ENCODE measurements at places on chromosomes 5 and 9.

- DNase-seq, result no peak
Observed at GRCh38 chr5:14472986-14473567, 108.5 kb upstream of the OTULINL start.

- no peak for DNase-seq
Observed at GRCh38 chr5:38453506-38453905, 102.9 kb downstream of the LIFR start.

- DNase-seq, result no peak
Observed at GRCh38 chr9:126055381-126055985, 271.1 kb upstream of the MVB12B start.

GRCh38 chr5:159657298-159657697, 259.0 kb upstream of the ADRA1B start:
- DNase-seq, result no peak

- DNase-seq, result no peak
Observed at GRCh38 chr5:95009812-95010211, 275.1 kb downstream of the MCTP1 start.

DNA sequence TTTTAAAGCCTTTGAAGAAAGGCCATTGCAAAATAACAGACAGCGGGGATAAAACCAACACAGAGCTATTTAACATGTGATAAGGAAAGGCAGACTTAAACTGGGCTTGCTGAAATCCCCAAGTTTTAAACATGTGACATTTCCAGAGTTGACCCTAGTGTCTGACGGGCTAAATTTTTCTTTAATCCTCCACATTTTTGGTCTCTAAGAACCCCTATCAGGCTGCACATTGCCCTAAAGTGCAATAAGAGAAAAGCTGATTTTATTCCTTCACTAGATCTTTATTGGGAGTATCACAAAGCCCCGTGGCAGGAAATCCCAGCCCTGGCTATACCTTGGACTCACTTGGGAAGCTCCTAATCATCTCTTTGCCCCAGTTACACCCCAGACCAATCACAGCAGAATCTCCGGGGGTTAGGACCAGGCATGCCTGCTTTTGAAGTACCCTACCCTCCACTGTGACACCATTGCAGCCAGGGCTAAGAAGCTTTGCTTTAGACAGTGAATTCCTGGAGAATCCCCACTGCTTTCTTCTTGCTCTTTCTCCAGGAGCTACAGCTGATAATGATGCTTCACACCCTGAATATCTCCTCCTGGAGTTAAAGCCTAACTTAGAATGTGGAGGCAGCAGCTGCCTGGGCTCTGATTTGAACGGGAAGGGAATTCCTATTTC, 20.1 kb upstream of the COL15A1 start:
- no peak for DNase-seq

DNA sequence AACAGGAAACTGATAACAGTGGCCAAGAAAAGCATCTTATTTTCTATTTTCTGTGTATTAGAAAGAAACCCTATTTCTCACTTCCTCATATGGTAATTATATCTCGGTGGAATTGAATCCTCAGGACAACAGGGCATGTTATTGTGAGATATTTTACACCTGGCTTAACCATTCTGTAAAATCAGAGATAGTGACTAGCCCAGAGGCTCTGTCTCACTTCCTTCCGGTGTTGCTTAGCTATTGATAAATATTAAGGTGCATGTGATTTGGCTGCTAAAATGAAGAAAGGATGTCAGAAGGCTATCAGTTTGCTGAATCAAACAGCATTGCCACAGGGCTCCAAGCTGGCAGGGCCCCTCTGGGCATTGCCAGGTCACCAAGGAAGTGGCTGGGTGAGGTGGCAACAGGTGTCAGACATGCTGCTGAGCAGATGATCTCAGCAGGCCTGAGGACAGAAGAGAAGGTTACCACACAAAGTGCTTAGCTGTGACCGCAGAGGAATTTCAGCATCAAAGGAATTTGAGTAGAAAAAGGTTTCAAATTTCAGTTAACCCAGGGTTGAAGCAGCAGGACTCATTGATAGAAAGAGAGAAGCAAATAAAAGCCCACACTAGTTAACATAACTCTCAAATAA, 330.7 kb downstream of the PDE4D start:
- DNase-seq, result no peak

GRCh38 chr9:17191082-17191481, 56.2 kb downstream of the CNTLN start:
- DNase-seq, result no peak

- DNase-seq, result no peak
Observed at GRCh38 chr5:142658278-142658677, 27.6 kb downstream of the FGF1 start.

- no peak for DNase-seq
Observed at GRCh38 chr5:11594021-11594420, 310.2 kb downstream of the CTNND2 start.

DNA sequence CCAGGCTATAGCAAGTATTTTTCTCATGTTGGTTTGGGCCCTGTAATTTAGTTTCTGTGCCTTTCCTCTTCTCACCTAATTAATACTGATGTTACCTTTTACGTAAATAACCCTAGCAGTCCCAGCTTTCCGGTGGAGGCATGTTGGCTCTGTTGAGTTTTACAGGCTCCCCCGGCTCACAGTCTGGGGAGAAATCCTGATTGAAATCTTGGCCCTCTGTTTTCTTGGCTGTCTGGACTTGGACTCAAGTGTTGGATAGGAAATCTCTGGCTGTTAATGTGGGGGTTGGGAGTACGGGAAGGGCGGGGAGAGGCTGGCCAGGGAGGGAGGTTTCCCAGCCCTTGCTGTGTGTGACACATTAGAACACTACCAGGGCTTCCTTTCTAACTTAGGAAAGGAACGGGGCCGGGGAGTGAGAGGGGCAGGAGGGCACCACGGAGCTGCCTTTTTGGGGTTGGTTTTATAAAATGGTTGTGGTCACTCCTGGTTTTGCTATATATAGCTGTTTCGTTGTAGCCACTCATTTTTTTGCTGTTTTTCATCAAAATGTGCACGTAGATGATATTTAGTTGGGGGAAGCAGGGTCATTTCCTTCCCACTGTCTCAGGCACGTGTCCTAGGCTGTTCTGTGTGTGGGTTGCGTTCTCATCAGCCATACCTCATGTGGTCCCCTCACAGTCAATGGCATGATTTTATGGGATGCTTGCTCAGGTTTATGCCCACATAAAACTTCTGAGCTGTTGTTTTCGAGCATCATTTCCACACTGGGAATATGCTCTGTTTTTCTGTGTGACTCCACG, 11.0 kb downstream of the TRIO start:
- DNase-seq, result no peak

DNA sequence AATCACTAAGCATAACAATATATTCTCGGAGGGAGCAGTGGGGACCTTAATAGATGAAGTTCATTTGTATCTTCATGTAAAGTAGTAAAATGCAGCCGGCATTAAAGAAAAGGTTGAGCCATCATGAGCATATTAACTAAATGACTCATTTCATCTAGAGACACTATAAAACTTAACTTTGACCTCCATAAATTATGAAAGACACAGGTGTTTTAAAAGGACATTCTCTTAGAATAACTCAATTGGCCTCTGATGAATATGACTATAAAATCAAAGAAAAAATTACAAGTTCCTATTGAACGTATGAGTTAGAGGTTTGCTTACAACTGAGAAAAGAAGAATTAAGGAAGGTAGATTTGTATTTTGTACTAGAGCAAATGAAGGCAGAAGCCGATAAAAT, 220.3 kb downstream of the SEMA5A start:
- DNase-seq, result no peak

- no peak for DNase-seq
Observed at GRCh38 chr9:114613919-114614318, 2.8 kb downstream of the TMEM268 start.

- DNase-seq, result no peak
Observed at GRCh38 chr9:115229496-115229895, 111.5 kb upstream of the TNC start.

- no peak for DNase-seq
Observed at GRCh38 chr5:177302354-177303110, 987 bp downstream of the RAB24 start.

- DNase-seq, result no peak
Observed at GRCh38 chr5:173451651-173452050, 123.4 kb upstream of the STC2 start.

- no peak for DNase-seq
Observed at GRCh38 chr5:138972836-138973235, 97.7 kb upstream of the LRRTM2 start.

DNA sequence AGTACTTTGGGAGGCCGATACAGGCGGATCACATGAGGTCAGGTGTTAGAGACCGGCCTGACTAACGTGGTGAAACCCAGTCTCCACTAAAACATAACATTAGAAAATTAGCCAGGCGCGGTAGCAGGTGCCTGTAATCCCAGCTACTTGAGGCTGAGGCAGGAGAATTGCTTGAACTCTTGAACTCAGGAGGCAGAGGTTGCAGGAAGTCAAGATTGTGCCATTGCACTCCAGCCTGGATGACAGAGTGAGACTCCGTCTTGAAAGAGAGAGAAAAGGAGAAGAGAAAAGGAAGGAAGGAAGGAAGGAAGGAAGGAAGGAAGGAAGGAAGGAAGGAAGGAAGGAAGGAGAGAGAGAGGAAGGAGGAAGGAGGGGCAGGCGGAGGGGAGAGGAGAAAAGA, 45.1 kb downstream of the MYO10 start:
- DNase-seq, result no peak

GRCh38 chr9:13590996-13591395, 311.5 kb upstream of the MPDZ start:
- no peak for DNase-seq

DNA sequence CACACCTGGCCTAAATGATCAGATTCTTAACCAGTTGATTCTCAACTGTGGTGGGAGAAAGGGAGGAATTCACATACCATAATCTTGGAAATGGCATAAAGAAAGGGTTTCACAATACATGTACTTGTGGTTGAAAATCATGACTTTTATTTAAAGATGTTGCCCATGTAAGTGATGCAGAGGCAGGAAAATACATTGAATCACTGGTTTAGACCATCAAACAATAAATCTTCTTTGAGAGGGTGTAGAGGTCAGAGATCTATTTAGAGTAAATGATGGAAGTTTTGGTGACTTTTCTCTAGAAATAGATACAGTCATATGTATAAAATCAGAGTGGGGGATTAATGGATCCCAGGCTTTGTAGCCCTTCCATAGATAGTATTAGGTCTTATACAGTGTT, 15.4 kb downstream of the NDUFS4 start:
- DNase-seq, result no peak

DNA sequence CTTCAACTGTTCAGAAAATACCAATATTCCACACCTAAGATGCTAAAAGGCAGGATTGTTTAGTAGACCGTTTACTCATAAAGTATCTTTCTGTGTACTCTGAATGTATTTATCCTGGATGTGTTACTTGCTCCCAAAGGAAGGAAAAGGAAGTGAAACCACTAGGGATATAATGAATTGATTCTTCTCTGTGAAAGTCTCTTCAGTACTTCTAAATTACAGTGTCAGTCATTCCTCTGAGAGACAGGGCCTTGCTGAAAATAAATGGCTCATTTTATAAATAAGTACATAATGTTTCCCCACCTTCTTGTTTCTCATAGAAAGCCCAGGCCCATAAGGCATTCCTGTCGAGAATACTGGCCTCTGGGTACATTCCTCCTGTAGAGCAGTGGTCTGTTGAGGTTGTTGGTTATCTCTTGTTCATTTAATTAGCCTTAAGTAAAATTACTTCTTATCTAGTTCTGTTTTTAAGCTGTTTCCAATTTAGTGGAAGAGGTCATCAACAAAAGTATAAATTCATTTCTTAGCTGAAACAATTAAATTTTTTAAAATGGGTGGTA, 1.6 kb downstream of the HAPLN1 start:
- DNase-seq, result no peak

DNA sequence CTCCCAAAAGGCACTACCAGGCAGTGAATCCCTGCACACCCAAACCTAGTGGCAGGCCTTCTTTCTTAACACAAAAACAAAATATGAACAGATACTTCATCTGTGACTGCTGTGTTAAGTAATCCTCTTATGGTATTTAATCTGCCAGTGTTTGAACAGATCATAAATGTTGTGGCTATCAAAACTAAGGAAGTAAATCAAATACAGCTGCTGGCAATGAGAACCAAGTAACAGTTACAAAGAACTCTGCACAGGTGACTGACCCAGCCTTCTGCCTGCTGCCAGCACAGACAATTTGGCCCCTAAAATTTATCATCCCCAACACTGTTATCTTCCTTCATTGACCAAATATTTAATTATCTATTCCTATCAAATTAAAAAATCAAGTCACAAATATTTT, 78.0 kb downstream of the GNAQ start:
- DNase-seq, result no peak

GRCh38 chr5:14249258-14250082, 106.3 kb downstream of the TRIO start:
- no peak for DNase-seq

- DNase-seq, result no peak
Observed at GRCh38 chr9:85978496-85978895, 37.5 kb downstream of the NAA35 start.

DNA sequence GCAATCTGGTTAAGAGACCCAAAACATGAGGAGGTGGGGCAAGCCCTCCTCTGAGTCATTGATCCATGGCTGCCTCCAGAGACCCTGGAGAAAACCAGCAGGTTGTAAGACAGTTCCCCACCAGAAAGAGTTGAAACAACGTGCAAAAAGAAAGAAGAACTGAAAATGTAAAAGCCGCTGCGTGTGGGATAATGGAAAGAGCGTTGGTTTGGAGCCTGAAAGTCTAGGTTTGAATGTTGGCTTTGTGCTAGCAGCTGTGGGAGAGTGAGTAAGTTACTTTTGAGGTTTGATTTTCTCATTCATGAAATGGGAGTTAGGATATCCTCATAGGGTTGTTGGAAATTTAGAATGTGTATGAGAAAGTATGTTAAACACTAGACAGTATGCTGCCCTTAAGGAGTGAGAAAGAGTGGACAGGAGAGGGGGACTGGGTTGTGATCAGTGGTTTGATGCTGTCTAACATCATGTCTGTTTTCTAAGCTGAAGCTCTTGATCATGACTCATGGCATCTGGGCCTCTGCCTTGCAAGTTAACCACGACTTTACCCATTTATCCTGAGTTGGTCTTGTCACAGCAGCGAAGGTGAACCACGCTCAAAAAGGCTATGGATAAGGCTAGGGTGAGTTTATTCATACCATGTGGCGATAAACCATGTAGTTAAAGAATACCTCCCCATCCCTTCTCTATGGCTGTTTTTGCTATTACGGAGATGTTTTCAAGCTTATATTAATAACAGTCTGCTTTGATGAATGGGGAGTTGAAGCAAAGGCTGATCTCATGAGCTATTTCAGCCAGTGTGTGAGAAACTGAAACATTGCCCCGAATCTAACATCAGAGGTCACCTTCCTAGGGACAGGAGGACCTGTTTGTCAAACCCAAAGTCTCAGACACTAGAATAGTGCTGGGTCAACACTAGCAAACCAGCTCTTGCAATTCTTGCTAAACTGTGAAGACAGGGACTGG, 41.3 kb downstream of the ZNF366 start:
- DNase-seq, result no peak

GRCh38 chr9:77865385-77866047, 166.1 kb downstream of the GNAQ start:
- no peak for DNase-seq

GRCh38 chr5:6729386-6730310, 16.4 kb downstream of the TENT4A start:
- no peak for DNase-seq

GRCh38 chr5:171093598-171093997, 215.4 kb upstream of the TLX3 start:
- no peak for DNase-seq

- DNase-seq, result no peak
Observed at GRCh38 chr5:171697221-171698102, 88.2 kb upstream of the SMIM23 start.

GRCh38 chr5:78979117-78979742, 5.9 kb downstream of the ARSB start:
- DNase-seq, result no peak

GRCh38 chr5:38695021-38695958, 138.8 kb upstream of the LIFR start:
- DNase-seq, result no peak

Measured in NCI-H1417 treated with DMSO at 0.1 percent for 48 hours (cell line).